ENCODE measurements at places on chromosomes 16 and 17.

DNA sequence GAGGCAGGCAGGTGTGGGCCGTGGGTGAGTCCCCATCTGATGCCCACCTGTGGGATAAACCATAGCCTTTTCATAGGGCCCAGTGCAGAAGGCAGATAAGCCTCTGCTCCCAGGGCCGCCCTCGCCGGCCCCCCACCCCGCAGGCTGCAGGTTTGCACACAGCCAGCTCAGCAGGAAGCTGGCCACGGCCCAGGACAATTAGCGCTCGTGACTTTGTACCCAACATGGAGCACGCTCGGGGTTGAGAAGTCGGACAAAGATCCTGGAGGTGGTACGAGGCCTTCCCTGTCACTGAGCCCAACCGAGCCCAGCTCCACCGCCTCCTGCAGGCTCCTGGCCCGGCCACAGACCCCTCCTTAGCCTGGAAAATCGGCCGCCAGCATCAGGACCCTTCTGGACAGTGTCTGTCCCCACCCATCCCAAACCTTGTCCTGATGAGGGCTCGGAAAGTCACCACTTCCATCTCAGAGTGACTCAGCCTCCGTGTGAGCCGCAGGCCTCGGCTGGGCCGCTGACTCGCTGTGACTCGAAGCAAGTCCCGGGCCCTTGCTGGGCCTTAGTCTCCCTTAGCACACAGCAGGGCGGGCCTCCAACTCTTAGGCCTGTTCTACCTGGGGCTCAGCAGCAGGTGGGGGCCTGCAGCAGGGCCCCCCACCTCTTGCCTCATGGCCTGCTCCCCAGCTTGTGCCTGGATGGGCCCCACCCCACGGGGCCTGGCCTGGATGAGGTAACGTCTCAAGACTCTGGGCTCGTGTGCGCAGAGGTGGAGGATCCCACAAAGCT lies 22.7 kb downstream of the FAM83G start:
- DNase-seq, result no peak

GRCh38 chr17:28646039-28646754 lies 1.2 kb upstream of the BLTP2 start:
- DNase-seq, result no peak

DNA sequence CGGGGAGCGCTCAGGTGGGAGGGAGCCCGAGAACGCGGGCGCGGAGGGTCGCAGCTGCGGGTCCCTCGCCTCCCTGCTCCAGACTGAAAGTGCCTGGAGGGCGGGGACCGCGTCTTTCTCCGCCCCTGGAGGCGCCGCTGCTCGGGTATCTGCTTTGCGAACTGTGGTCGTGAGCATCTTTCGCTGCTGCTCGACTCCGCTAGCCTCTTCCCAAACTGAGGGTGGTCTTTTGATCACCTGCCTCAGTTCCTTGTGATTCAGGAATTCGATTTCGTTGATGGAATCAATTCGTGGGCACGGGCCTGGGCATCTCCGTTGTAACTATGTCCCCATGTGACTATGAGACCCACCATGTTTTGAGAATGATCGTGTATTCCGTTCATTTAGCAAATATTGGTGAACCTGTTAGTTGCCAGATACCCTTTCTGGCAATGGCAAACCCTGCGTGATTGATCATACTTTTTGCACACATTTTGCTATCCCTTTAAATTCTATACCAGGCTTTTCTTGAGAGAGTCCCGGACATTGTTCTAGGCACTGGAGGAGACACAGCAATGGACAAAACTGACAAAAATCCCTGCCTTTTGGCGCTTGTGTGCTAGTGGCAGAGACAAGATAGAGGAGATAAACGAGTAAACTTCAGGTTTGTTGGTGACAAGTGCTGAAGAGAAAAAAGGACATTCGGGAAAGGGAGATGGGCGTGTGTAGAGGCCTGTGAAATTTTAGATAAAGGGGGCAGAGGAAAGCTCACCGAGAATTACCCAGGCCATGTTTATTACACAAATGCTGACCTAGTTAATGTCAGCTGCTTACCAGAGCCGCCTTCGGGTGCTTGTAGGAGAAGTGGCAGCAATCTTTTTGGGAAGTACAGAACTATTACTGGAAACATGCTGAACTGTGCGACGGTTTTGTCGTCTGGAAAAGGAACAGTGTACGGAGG lies 948 bp downstream of the UTP18 start:
- no peak for DNase-seq

DNA sequence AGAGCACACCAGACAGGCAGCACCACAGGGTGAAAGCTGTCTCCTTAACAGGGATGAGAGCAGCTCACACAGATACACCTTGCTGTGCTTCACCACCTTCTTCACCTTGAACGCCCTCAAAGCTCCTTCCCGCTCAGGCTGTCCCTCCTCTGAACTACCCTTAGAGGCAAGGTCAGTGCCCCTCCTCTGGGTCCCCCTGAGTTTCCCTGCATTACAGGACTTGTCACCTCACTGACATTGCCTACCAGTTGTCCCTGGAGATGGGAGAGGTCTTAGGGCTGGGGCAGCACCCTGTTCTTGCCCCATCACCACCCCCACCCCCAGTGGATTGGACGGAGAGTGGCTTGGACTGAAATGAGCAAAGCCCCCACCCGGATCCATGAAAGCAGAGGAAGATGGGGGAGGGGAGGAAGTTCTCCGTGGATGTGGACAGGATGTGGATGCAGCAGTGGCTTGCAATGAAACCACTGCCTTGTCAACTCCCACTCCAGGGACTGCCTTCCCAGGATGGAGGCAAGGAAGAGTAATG lies 73.2 kb upstream of the CDH5 start:
- DNase-seq, result no peak

- no peak for DNase-seq
These were observed 5.7 kb downstream of the GOSR2 start for GRCh38 chr17:46928467-46929261.

- no peak for DNase-seq
These were observed 86.2 kb upstream of the CDC42EP4 start for GRCh38 chr17:73397856-73398540.

DNA sequence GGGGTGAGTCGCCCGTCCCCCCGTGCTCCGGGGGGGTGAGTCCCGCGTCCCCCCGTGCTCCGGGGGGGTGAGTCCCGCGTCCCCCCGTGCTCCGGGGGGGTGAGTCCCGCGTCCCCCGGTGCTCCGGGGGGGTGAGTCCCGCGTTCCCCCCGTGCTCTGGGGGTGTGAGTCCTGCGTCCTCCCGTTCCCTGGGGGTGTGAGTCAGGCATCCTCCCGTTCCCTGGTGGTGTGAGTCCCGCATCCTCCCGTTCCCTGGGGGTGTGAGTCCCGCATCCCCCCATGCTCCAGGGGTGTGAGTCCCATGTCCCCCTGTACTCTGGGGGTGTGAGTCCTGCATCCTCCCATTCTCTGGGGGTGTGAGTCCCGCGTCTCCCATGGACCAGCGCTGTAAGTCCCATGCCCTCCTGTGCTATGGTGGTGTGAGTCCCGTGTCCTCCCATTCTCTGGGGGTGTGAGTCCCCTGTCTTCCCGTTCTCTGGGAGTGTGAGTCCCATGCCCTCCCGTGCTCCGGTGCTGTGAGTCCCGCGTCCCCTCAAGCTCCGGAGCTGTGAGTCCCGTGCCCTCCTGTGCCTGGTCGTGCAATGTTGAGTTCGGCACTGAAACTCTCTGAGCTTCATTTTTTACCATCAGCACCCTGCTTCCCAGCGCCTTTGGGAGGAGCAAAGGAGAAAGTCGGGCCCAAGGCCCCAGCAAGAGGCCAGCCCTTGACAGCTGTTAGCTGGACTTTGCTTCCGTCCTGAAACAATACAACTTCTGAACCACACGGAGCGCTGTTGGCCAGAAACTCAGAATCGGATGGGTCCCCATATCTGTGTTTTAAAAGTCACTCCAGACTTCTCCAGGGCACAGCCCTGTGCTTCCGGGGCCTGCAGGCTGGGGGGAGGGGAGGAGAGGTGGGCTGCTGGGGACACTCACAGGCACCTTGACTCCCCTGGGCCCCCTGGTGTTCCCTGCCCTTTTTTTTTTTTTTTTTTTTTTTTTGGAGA lies 11.5 kb upstream of the ZC3H18 start:
- peak; percentile 39 for DNase-seq

- DNase-seq, result no peak
These were observed 31.1 kb upstream of the CPNE2 start for GRCh38 chr16:57061084-57061905.

DNA sequence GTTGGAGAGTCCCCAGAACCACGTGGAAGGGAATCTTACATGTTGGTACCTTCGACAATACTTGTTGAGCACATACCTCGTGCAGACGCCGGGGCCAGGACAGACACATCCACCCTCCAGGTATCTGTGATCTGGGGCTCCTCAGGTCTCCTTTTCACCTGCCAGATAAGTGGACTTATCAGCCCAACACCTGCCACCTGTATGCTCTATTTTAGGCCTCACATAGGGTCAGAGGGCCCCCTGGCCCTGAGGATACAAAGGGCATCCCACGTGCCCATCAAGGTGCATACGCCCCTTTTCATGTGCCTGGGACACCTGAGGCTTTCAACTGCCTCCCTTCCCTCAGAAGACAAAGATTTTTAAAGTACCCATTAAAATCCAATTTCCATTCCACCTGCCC lies 212.7 kb downstream of the MRTFB start:
- DNase-seq, result no peak

DNA sequence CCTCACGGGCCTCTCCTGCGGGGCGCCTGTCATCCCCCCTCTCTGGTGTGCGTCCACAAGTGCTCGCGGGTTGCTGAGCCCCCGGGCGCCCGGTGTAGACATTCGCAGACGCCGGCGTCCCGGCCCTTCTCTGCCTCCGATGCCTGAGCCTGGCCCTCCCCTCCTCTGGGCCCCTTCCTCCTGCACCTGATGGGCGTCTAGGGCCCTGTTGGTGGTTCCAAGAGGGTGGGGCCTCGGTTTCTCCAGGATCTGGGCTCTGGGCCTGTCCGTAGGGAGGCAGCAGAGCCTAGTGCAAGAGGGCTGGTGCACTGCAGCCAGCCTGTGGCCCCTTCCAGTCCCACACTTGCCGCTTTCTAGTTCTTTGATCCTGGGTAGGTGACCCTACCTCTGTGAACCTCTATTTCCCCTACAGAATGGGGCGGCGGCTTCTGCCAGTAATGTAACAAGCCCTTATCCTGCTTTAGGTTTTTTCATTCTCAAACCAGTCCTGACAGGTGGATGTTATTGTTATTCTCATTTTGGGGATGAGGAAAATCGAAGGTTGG lies 623 bp downstream of the E4F1 start:
- no peak for DNase-seq

GRCh38 chr16:11398851-11399250 lies 53.6 kb downstream of the RMI2 start:
- DNase-seq, result no peak

DNA sequence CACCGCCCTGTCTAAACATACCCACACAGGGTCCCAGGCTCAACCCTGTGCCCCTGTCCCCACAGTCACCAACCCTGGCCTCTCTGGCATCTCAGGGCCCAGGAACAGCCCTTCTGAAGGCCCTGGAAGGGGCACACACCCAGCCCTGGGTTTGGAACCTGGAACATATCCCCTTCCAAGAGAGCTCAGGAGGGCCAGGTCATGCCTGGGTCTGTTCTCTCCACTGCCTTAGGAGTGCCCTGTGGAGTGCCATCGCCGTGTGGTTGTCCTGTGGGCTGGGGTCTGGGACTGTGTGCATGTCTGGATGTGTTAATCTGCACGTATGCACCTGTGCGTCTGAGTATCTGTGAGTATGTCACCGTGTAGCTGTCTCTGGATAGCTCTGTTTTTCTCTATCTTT lies 45.2 kb upstream of the ACSM2B start:
- no peak for DNase-seq

- no peak for DNase-seq
These were observed 44.4 kb upstream of the GPRC5B start for GRCh38 chr16:19929062-19929511.

DNA sequence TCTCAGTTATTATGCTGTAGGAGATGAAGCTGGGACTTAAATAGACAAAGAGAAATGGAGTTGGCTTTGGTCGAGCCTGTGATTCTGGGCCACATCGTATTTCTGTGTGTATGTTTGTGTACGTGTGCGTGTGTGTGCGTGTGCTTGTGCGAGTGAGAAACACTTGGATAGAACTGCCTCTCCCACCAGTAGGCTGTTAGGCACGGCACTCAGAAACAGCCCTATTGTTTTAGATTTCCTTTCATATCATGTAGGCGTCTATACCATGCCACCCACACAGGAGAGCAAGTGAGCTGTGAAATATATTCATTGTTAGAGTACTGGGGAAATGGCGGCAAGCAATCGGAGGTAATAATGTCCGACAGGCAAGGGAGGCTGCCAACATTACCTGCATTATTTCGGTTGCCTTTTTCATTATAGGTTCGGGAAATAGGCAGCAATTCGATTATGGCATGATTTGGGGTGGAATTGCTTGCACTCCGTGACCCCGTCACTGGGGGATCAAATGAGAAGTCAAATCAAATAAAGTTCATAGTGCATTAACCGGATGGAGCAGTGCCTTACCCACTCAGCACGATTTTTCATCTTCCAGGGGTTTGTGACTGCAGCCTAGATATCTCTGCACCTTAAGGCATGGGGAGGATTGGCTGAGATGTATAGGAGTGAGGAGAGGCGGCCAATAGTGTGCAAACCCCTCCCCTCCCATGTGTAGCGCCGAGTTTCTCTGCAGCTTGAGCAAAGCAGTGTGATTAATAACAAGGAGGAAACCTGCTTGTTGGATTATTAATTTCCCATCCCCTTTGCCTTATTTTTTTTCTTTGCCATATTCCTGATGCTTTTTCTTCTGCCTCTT lies 89.6 kb downstream of the RBFOX1 start:
- no peak for DNase-seq

GRCh38 chr16:21644674-21645073 lies 7.7 kb downstream of the IGSF6 start:
- DNase-seq, result no peak

DNA sequence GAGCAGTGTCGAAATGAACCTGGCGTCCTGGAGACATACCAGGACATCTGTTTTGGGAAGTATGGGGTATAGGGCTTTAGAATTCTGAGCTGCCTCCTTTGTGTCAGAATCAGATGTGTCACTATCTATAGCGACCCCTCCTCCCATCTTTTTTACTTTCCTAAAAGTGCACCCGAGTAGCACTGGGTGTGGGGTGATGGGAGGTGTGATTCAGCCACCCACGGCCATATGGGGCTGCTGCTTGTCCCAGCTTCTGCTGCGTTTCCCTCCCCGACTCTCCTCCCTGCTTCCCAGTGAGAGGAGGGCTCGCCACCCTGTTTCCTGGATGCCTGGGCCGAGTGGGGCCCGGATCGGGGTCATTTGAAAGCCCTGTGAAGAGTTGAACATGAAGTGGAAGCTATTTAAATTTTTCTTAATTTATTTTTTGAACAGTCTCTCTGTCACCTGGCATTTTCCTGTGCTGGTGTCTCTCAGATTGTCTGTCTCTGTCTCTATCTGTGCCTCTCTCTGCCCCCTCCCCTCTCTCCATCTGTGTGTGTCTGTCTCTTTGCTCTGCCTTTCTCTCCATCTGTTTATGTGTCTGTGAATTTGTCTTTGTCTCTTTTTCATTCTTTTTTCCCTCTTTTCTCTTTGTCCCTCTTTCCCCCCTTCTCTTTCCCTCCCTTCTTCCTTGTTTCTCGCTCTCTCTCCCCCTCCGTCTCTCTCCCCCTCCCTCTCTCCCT lies 638.8 kb upstream of the EEF2KMT start:
- no peak for DNase-seq

GRCh38 chr17:80826955-80827645 lies 164.5 kb upstream of the CHMP6 start:
- DNase-seq, result no peak

GRCh38 chr16:50812046-50812445 lies 70.2 kb downstream of the CYLD start:
- no peak for DNase-seq

All from NCI-H2081 treated with DMSO at 0.1 percent for 48 hours (cell line).